Peyer's patch (tissue), 4 donors: ENCODE measurements at places on chromosomes 3 and 15. TPM values are rescaled to one million over a fixed set of nuclear protein-coding genes. Genes with fewer than 3 reads are reported as not detected.
A peak's percentile ranks its signal among the peaks of the same experiment; 100 is the strongest.

Gene SHF
- 8.6 TPM for total RNA-seq

Gene REC114
- total RNA-seq: not detected

GRCh38 chr3:174102866-174103265 lies 705.3 kb downstream of the NLGN1 start:
- DNase-seq: no peak
- H3K4me3 ChIP-seq: no peak overlapping the region
- no peak overlapping the region for H3K27ac ChIP-seq
- no peaks in the 10 kb centered on the region for H3K4me1 ChIP-seq
- no peaks in the 10 kb centered on the region for H3K36me3 ChIP-seq

GRCh38 chr3:123739754-123740153 lies 144.4 kb downstream of the MYLK start:
- no peak overlapping the region for H3K4me3 ChIP-seq
- H3K27me3 ChIP-seq: no peaks in the 10 kb centered on the region
- no peaks in the 10 kb centered on the region for H3K4me1 ChIP-seq
- no peaks in the 10 kb centered on the region for H3K36me3 ChIP-seq
- no peak overlapping the region for H3K27ac ChIP-seq
- DNase-seq: no peak

DNA sequence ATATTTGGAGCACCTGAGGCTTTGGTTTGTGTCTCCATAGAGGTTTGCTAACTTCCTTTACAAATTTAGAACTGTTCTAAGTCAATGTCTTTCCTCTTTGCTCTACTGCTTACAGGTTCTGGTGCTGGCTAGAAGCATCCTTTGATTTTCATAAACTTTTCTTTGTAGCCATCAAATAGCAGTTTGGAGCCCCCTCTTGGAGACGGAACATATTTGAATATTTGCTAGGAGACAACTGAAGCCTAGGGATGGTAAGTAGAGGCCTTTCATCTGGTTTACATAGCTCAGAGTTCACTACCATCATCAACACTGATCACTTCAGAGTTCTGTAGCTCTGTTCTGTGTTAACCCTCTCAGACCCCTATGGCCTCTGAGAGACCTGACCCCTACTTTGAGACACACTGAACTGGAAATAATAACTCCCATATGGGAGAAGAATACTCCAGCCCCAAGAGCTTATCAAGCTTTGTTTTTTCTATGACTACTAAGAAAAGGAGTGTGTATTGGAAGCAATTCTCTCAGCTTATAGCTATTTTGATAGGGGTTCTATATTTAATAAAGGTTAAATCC lies 420.4 kb downstream of the EPHA3 start:
- no peak for DNase-seq
- no peaks in the 10 kb centered on the region for H3K27me3 ChIP-seq
- H3K4me3 ChIP-seq: no peak overlapping the region
- no peak overlapping the region for H3K27ac ChIP-seq
- H3K4me1 ChIP-seq: no peaks in the 10 kb centered on the region
- no peaks in the 10 kb centered on the region for H3K36me3 ChIP-seq

DNA sequence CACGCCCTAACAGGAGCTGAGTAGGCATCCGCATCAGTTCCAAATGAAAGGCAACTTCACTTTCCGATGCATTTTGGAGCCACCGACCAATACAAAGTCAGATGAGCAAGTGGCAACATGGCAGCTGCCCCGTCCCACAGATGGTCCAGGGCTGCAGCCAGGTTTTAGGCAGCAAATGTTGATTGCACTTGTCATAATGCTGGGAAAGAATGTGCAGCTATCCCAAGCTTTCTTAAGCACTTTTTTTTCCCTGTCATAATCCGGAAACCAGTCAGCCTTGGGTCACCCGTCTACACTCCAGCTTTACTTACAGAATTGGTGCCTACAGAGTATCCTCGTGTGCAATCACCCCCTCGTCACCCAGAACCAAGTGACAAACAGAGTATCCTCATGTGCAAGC lies 147.7 kb downstream of the CHSY1 start:
- H3K27ac ChIP-seq: no peak overlapping the region
- H3K27me3 ChIP-seq: no peaks in the 10 kb centered on the region
- no peak overlapping the region for H3K4me3 ChIP-seq
- H3K36me3 ChIP-seq: no peaks in the 10 kb centered on the region
- no peak for DNase-seq

GRCh38 chr15:38699633-38700230 lies 135.1 kb upstream of the RASGRP1 start:
- no peak overlapping the region for H3K27ac ChIP-seq
- no peaks in the 10 kb centered on the region for H3K36me3 ChIP-seq
- H3K4me3 ChIP-seq: no peak overlapping the region
- no peaks in the 10 kb centered on the region for H3K4me1 ChIP-seq
- no peaks in the 10 kb centered on the region for H3K27me3 ChIP-seq

- no peak overlapping the region for H3K27ac ChIP-seq
- H3K27me3 ChIP-seq: no peaks in the 10 kb centered on the region
- DNase-seq: peak; percentile 74
These were observed 3.6 kb upstream of the SMAD6 start for GRCh38 chr15:66698318-66698961.

GRCh38 chr15:50506121-50506520 lies 40.3 kb downstream of the USP50 start:
- no peak overlapping the region for H3K4me3 ChIP-seq
- no peak overlapping the region for H3K27ac ChIP-seq
- H3K4me1 ChIP-seq: no peaks in the 10 kb centered on the region
- H3K27me3 ChIP-seq: no peaks in the 10 kb centered on the region
- peaks cover 23% of the 10 kb centered on the region for H3K36me3 ChIP-seq
- no peak for DNase-seq

GRCh38 chr15:80531796-80532195 lies 127.6 kb downstream of the ARNT2 start:
- H3K36me3 ChIP-seq: no peaks in the 10 kb centered on the region
- H3K4me3 ChIP-seq: no peak overlapping the region
- H3K4me1 ChIP-seq: no peaks in the 10 kb centered on the region
- H3K27ac ChIP-seq: no peak overlapping the region
- no peaks in the 10 kb centered on the region for H3K27me3 ChIP-seq

DNA sequence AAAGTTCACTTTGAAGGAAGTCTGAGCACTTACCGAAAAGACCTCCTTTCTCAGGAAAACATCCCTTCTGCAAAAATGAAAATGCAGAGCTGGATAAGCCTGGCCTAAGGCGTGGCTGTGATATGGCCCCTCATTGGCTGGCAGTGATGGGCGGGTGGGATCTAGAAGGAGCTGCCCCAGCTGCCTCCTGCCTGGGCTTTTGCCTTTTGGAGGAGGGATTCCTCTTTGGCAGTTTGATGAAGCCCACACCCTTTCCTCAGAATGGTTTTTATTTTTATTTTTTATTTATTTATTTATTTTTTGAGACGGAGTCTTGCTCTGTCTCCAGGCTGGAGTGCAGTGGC lies 4.0 kb upstream of the DZIP1L start:
- DNase-seq: no peak
- no peaks in the 10 kb centered on the region for H3K36me3 ChIP-seq
- H3K4me3 ChIP-seq: no peak overlapping the region
- H3K27ac ChIP-seq: no peak overlapping the region

DNA sequence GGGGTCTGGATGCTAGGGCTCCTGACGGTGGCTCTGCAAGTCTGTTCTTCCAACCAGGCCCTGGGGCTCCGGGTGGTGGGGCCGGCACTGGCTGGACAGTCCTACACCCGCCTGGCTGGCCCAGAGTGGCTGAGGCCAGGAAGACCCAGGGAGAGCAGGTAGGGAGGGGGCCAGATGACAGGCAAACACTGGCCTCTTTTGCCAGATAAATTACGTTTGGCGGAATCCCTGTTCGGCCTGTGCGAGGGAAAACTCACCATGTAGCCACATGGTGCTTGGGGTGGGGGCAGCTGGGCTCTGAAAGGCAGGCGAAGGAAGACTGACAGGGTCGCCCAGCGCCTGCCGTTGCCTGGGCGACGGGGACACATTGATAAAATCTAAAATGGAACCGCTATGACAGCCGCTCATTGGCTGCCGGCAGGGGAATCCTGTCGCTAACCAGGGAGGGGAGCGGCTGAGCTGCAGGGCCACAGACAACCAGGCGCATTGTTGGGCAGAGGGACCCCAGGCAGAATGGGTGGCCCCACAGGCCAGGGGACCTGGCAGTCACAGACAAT lies 30.4 kb downstream of the IQSEC1 start:
- no peaks in the 10 kb centered on the region for H3K27me3 ChIP-seq
- no peaks in the 10 kb centered on the region for H3K4me1 ChIP-seq
- no peak overlapping the region for H3K4me3 ChIP-seq
- no peak for DNase-seq
- no peaks in the 10 kb centered on the region for H3K36me3 ChIP-seq
- no peak overlapping the region for H3K27ac ChIP-seq

GRCh38 chr3:78517965-78518364 lies 1249.8 kb downstream of the ROBO1 start:
- no peaks in the 10 kb centered on the region for H3K4me1 ChIP-seq
- no peak for DNase-seq
- no peaks in the 10 kb centered on the region for H3K27me3 ChIP-seq
- H3K4me3 ChIP-seq: no peak overlapping the region
- H3K27ac ChIP-seq: no peak overlapping the region

Gene MKRN3
- total RNA-seq: not detected

Gene IP6K2
- total RNA-seq: 158 TPM

Gene AHSG
- total RNA-seq: not detected

Gene EHHADH
- total RNA-seq: 31.5 TPM

DNA sequence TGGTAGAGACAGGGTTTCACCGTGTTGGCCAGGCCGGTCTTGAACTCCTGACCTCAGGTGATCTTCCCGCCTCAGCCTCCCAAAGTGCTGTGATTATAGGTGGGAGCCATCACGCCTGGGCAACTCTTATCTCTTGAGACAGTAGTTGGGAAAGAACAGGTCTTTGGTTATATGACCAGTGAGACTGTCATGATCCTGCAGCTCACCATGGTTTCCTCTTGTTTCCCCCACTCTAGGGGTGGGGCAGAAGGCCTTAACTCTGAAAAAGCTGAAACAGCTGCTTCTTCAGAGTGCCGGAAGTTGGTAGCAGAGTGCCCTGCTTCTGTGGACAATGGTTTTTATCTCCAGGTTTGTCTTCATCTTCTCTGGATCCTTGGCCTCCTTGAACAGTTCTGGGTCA lies 4.7 kb upstream of the TYRO3 start:
- no peak overlapping the region for H3K4me3 ChIP-seq
- no peak overlapping the region for H3K27ac ChIP-seq
- no peaks in the 10 kb centered on the region for H3K36me3 ChIP-seq
- H3K27me3 ChIP-seq: no peaks in the 10 kb centered on the region
- no peaks in the 10 kb centered on the region for H3K4me1 ChIP-seq
- no peak for DNase-seq

Gene TMEM266
- not detected for total RNA-seq

- no peak overlapping the region for H3K4me3 ChIP-seq
- H3K4me1 ChIP-seq: no peaks in the 10 kb centered on the region
- H3K27me3 ChIP-seq: no peaks in the 10 kb centered on the region
- no peak for DNase-seq
- H3K27ac ChIP-seq: no peak overlapping the region
These were observed 44.8 kb upstream of the TLE3 start for GRCh38 chr15:70142322-70143191.

DNA sequence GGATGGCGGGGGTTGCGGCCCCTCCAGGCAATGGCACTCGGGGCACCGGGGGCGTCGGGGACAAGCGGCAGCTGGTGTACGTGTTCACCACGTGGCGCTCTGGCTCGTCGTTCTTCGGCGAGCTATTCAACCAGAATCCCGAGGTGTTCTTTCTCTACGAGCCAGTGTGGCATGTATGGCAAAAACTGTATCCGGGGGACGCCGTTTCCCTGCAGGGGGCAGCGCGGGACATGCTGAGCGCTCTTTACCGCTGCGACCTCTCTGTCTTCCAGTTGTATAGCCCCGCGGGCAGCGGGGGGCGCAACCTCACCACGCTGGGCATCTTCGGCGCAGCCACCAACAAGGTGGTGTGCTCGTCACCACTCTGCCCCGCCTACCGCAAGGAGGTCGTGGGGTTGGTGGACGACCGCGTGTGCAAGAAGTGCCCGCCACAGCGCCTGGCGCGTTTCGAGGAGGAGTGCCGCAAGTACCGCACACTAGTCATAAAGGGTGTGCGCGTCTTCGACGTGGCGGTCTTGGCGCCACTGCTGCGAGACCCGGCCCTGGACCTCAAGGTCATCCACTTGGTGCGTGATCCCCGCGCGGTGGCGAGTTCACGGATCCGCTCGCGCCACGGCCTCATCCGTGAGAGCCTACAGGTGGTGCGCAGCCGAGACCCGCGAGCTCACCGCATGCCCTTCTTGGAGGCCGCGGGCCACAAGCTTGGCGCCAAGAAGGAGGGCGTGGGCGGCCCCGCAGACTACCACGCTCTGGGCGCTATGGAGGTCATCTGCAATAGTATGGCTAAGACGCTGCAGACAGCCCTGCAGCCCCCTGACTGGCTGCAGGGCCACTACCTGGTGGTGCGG lies 1.9 kb downstream of the CHST2 start:
- no peaks in the 10 kb centered on the region for H3K36me3 ChIP-seq
- H3K27me3 ChIP-seq: no peaks in the 10 kb centered on the region
- H3K4me1 ChIP-seq: peaks cover 8% of the 10 kb centered on the region

Gene HIGD2B
- not detected for total RNA-seq

DNA sequence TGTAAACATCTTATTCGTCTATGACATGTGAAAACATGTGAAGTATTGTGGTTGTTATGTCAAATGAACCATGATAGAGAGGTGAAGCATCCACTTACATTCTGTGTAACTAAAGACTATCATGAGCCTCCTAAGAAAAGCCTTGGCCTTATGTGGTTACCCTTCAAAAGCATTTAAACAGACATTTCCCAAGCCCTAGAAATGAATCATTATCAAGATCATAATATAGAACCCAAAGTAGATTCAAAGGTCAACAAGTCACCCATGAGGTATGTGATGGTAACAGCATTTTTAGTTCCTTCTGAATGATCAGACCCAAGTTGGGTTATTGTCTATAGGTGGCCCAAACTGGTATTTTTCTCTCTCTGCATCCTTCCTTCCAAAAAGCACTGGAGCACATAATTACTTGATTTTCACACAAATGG lies 408.0 kb downstream of the TBL1XR1 start:
- no peak overlapping the region for H3K27ac ChIP-seq
- H3K27me3 ChIP-seq: no peaks in the 10 kb centered on the region
- H3K4me3 ChIP-seq: no peak overlapping the region
- H3K4me1 ChIP-seq: no peaks in the 10 kb centered on the region
- DNase-seq: no peak

Gene CLRN1
- not detected for total RNA-seq

DNA sequence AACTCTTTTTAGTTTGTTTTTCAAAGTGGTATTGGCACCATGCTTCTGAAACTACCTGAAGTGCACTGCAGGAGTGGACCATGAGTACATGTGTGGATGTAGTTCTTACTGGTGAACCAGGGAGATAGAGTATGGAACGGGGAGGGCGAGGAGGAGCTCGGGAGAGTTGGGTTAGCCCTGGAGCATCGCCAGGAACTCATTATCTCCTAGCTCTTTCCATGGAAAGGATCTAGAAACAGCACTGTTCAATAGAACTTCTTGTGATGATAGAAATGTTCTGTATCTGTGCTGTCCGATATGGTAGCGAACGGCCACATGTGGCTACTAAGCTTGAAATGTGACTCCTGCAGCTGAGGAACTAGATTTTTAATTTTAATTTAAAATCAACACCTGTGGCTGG lies 47.3 kb downstream of the VGLL4 start:
- H3K27me3 ChIP-seq: no peaks in the 10 kb centered on the region
- no peaks in the 10 kb centered on the region for H3K4me1 ChIP-seq
- H3K27ac ChIP-seq: no peak overlapping the region
- H3K4me3 ChIP-seq: no peak overlapping the region
